ENCODE measurements at places on chromosomes 1 and 21. TPM values are rescaled to one million over a fixed set of nuclear protein-coding genes. Genes with fewer than 3 reads are reported as not detected.

- DNase-seq, result no peak
Observed at GRCh38 chr1:15775706-15776105, 17.1 kb downstream of the FBLIM1 start.

- DNase-seq, result peak; percentile 73
Observed at GRCh38 chr1:67749844-67750690, 65.1 kb downstream of the GADD45A start.

DNA sequence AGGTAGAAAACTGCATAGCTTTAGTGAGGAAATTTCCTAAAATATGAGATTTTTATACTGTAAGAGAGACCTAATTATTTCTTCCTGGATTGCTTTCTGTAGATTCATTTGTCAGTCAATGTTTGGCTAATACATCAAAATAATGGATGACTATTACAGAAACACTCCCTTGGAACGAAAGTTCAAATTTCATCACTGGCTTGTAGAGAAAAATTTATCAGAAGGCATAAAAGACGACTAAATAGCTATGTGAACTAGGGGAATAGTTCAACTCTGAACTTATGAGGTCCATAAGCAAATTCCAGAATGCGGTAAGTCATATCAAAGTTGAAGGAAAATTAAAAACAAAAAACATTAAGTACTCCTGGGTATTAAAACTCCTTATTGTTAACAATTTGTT, 36.0 kb downstream of the WNT2B start:
- DNase-seq, result no peak

GRCh38 chr1:74818241-74818640, 85.3 kb downstream of the TYW3 start:
- no peak for DNase-seq

NUF2 gene
- polyA plus RNA-seq, result 2.6 TPM

DNA sequence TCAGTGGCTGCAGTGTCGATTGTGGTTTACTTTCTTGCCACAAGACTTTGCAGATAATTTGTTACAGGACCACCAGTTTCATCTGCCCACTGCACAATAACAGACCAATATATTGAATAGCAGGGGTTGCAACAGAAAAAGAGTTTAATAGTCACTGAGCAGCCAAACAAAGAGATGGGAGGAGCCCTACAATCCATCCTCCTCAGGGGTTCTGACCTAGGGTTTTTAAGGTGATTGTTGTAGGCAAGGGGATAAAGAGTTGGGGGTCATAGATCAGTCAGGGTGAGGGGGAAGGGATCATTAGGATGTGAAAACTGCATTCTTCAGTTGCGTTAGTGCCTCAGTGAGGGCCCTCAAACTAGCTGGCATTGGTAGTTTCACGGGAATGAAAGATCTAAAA, 110.7 kb upstream of the OLFM3 start:
- no peak for DNase-seq

- no peak for DNase-seq
Observed at GRCh38 chr1:18324246-18324645, 156.5 kb upstream of the KLHDC7A start.

KRTAP7-1 gene
- polyA plus RNA-seq, result not detected

GRCh38 chr1:161092621-161093028, 3.3 kb upstream of the NECTIN4 start:
- no peak for DNase-seq

BTBD8 gene
- polyA plus RNA-seq, result 2.4 TPM

- no peak for DNase-seq
Observed at GRCh38 chr1:31244326-31244725, 4.6 kb upstream of the NKAIN1 start.

- peak; percentile 89 for DNase-seq
Observed at GRCh38 chr1:107056426-107057196, at the start of gene PRMT6. Gene PRMT6, plus strand, starts transcription at chr1:107056674. Its CDS starts 42 bp downstream, at chr1:107056716.

AMY1C gene
- polyA plus RNA-seq, result not detected

DNA sequence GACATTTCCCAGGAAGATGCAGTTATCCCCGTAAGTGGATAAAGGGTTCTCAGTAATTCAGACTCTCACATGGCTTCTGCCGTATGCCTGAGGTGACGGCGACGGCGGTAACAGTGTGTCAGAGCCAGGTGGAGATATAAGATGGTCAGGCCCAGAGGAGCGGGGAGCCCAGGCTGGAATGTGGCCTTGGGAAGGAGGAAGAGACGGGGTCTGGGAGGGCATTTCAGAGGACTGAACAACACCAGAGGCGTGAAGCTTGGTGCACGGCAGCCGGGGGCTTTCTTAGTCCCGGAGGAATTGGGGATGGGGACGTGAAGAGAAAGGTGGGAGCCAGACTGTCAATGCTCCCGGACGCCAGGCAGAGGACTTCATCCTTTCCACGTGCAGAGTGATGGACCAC, 1.0 kb downstream of the RER1 start:
- DNase-seq, result no peak

Measured in hepatocyte (in vitro differentiated cells).